ENCODE measurements at places on chromosomes 3 and 15.

- no peak for DNase-seq
Observed at GRCh38 chr15:84804005-84804900, 12.9 kb upstream of the ALPK3 start.

DNA sequence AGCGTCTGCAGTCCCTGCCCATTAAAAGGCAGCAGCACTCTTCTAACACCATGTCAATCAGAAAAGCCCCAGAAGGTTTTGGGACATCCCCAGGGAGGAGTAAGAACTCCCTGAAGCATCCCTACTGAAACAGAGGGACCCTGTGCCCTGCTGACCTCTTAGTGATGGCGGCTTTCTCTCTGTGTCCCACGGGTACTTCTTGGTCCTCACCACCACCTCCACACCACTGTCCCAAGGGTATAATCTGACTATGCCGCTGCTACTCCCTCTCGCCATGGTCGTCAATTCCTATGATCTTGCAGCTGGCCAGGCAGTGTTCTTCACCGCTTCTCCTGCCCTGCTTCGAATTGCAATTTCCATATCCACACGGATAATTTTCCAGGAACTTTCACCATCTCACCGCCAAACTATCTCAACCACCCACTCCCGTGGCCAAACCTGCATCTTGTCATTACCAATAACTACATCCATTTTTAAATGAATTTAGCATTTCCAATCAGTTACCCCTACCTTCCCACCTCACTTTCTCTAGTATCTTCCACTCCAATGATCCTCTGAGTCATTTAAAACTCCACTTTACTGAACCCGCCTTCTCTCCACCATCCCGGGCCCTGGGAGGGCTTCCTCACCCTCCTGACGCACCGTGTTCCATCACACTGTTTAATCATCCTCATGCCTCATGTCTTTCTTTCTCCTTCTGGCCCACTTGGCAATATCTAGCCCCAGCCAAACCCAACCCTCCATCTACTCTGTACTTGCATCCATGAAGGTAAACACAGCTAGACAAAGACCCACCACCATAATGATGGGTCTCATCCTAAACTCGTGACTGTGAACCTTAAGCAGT is 23.7 kb downstream of the PRR23E start:
- no peak for DNase-seq

- no peak for DNase-seq
Observed at GRCh38 chr3:164060923-164061322, 1017.4 kb downstream of the SI start.

GRCh38 chr3:88031642-88032077 is 27.1 kb downstream of the CGGBP1 start:
- DNase-seq = no peak

DNA sequence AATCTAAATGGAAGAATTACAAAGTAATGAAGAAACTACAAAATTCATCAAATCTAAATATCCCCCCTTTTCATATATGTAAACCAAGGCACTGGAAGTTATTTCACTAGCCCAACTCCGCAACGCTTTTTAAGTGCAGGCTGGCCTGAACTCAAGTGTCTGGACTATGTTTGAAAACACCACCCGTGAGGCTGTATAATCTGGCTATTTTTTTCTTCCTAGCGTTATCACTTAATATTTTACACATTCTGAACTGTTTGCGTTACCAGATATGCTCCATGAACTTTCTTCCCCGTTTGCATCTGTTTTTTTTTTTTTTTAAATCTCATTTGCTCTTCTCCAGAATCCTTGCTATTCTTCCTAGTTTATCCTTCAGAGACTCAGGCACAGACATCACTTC is 619.5 kb upstream of the CBLB start:
- no peak for DNase-seq

DNA sequence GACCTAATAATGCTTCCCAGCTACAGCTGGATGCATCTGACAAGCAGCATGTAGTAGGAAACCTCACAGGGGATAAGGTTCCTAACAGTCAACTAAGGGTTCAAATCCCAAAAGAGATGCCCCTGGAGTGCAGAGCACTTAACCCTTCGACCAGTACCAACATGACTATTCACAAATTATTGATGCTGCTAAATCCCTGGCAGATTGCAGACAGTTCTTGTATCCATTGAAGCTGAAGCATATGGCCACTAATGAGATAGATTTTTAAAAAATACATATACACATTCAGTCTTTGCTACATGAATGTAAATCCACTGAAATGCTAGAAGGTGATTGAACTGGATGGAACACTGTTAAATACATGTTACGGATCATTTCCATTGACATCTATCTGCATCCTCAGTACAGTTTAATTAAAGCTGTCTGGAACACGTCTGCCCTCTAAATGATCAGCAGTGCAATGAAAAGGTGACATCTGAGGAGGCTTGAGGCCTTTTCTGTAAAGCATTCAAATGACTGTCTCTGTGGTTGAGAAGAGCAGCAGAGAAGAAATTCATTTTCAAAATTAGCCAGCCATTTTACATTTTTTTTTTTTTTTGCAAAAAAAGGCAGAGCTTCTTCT is 19.5 kb upstream of the NANOGP8 start:
- no peak for DNase-seq

GRCh38 chr3:177827511-177828207 is 630.4 kb upstream of the TBL1XR1 start:
- DNase-seq = no peak

Data from mesendoderm (in vitro differentiated cells).